Activated CD4-positive, alpha-beta T cell treated with anti-CD3 and anti-CD28 coated beads, Interleukin-2, Interleukin-6, amounts not matched to agents 100 ng/mL and 50 ng/mL, durations not matched to agents 16 hours and 8 hours (primary cell): ENCODE measurements at places on chromosomes 11 and 22.
A peak's percentile ranks its signal among the peaks of the same experiment; 100 is the strongest.

- no peak for DNase-seq
Measured at GRCh38 chr11:47248304-47248663, 330 bp downstream of the ACP2 start.

DNA sequence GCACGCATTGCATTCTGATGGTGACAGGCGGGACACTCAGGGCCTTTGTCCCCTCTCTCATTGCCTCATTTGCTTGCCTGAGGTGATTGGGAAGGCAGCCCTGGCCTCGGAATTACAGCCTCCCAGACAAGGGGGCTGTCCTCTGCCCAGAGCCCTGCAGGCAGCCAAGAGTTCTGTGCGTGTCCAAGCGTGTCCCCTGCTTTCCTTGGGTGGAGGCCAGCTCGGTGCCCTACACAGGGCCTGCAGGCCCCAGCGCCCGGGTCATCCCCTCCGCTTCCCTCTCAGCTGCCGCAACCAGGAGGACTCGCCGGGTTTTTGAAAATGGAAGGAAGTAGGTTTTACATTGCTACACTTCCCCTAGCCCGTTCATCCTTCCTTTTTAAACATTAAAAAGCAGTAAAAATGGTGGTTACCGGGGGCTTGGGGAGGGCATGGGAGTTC, 1.9 kb downstream of the GRAMD4 start:
- no peak for DNase-seq

GRCh38 chr11:118211006-118211405, 13.8 kb downstream of the JAML start:
- DNase-seq, result no peak

- DNase-seq, result no peak
Measured at GRCh38 chr11:60835534-60835846, 6.4 kb upstream of the CCDC86 start.

- DNase-seq, result no peak
Measured at GRCh38 chr11:93279851-93280347, 50.6 kb upstream of the DEUP1 start.

GRCh38 chr11:133107136-133107535, 425.2 kb downstream of the OPCML start:
- DNase-seq, result no peak

- no peak for DNase-seq
Measured at GRCh38 chr22:34914846-34915245, 151.1 kb upstream of the ISX start.

GRCh38 chr11:32374261-32374711, 61.1 kb downstream of the WT1 start:
- DNase-seq, result peak; percentile 77

- no peak for DNase-seq
Measured at GRCh38 chr22:20254975-20255946, 12.9 kb downstream of the RTN4R start.

DNA sequence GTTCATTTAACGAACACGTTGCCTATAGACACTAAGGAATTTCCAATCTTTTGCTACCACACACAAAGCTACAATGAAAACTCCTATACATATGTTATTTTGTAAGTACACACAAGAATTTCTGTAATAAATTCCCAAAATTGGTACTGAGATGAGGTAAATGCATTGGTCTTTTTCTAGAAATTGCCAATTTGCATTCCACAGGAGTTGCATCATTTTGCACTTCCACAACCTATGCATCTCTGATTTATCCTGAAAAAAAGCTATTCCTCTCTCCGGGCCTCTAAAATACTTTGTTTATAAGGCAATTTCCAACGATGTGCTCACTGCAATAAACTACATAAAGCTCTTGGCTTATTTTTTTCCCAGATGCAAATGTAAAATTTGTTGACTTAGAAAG, 24.9 kb downstream of the IMMP1L start:
- no peak for DNase-seq

DNA sequence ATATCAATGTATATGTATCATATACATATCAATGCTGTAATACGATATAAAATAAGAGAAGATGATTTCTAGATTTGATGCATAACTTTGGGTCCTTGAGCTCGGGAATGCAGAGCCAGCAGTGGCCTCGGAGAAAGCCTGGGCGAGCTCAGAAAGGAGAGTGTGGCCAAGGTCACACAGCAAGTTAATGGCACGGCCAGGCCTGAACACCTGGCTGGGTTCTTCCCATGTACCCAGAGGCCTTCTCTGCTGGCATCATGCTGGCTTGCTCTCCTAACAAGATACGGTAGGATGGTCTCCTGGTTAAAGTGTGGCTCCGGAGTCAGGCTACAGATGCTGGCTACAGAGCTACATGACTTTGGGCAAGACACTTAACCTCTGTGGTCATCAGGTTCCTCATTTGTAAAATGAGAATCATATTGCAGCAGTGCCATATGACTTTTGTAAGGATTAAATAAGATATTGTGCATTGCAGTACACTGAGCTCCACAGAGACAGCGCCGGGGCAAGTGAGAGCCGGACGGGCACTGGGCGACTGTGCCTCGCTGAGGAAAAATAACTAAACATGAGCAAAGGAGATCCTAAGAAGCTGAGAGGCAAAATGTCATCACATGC, 29.9 kb downstream of the TPST2 start:
- no peak for DNase-seq

DNA sequence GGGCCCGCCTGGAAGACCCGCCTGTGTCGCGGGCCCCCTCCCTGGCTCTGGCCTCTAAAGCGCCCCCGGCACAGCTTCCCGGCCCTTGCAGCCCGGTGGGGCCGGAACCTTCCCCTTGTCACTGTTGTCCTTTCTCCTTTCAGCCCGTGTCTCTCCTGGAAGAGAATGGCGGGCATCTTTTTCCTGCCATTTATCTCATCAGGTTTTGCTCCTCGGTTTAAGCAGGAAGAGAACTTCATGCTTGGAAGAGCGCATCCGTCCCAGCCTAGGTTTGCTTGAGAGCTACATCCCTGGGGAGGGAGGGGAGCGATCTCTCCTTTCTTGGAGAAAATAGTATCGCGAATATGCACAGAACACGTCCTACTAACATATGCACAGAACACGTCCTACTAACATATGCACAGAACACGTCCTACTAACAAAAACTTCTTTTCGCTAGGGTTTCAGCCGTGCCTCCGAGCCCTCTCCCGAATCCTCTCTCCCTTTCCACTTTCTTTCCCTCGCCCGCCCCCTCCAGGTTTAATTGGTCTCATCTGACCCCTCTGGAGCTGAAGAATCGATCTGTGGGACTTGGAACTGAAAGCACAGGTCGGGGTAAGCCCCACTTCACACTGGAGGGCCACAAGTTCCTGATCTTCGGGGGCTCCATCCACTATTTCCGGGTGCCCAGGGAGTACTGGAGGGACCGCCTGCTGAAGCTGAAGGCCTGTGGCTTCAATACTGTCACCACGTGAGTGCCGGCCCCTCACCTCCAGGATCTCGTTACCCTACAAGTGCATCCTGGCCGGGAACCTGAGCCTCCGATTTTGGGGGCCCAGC, 1.2 kb downstream of the GLB1L3 start:
- DNase-seq, result no peak

DNA sequence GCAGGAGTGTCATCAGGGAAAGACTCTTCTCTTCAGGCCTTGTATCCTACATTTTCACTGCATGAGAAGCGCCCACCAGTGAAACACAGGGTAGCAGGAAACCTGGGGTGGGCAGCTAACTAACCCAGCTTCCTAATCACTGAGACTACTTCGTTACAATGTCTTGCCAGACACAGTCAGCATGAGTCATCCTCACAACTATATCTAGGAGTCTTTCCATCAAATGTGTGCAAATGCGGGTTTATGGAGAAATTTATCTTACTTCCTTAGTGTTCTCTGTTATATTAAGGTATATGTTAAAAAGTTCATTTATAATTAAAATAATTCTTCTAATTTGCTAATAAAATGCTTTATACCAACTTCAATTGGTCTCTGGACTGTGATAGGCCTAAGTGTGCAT, 79.9 kb upstream of the RAB1B start:
- DNase-seq, result no peak

DNA sequence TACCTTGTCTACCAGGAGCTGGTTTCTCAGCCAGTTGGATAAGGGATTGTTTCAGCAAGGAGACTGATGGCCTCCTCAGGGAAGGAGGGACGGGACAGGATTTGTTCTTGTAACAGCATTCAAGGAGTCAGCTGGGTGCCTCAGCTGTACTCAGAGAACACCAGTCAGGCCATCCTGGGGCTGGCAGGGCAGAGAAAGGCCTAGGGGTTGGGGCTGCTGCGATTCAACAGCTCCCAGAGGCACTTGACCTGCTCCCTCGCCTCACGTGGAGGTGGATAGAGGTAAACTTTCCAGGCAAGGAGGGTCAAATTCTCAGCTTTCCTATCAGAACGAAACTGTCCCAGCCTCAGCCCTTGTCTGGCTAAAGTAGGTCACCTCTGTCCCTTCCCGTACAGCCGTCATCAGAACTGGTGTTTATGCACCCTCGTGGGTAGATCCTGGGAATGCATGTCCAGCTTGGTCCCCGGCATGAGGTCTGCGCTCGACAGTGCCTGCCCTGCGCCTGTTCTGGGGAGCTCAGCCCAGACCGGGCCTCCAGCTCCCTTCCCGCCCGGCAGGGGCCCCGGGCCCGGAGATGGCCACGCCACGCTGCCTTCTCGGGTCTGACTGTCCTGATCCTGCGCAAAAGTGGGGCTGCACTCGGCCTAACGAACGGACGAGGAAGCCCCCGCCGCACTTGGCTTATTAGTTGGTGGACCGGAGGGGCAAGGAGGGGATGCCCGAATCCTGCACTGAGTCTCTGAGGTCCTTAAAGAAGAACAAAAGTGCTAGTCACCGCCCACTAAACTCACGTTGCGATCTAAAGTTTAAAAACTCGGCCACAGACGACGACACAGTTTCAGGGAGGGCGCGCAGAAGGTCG, 762 bp upstream of the CCDC134 start:
- DNase-seq, result peak; percentile 19

GRCh38 chr11:74204701-74205100, 33.6 kb downstream of the PPME1 start:
- DNase-seq, result peak; percentile 9

DNA sequence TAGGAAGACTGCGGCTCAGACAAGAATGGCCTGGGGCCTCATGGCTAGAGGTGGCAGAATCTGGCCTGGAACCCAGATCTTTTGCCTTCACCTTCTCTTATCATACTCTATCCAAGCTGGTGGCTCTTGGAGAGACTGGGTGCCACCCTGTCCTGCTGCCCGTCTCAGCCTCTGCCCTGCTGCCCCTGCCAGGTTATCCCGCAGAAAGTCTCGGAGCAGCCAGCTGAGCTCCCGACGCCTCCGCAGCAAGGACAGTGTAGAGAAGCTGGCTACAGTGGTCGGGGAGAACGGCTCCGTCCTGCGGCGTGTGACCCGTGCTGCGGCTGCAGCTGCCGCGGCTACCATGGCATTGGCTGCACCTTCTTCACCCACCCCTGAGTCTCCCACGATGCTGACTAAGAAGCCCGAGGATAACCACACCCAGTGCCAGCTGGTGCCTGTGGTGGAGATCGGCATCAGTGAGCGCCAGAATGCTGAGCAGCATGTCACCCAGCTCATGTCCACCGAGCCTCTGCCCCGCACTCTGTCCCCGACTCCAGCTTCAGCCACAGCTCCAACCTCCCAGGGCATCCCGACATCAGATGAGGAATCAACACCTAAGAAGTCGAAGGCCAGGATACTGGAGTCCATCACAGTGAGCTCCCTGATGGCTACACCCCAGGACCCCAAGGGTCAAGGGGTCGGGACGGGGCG, 5.9 kb downstream of the INCENP start:
- no peak for DNase-seq

DNA sequence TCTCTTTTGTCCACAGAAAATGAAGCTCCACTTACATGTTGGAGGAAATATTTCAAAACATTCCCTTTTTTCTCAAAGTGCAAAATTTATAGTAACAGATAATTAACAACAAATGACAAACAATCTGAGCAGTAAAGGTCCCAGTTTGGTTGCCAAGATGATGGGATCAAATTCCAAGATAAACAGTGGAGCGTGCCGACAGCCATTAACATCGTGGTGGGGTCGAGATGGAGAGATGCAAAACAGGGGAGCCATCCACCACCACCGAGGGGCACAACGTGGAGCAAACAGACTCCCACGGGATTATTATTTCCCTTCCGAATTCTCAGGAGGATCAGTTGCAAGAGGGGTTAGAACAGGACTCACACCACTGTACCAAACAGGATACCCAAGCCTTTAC, 17.2 kb downstream of the MPPED2 start:
- DNase-seq, result no peak

DNA sequence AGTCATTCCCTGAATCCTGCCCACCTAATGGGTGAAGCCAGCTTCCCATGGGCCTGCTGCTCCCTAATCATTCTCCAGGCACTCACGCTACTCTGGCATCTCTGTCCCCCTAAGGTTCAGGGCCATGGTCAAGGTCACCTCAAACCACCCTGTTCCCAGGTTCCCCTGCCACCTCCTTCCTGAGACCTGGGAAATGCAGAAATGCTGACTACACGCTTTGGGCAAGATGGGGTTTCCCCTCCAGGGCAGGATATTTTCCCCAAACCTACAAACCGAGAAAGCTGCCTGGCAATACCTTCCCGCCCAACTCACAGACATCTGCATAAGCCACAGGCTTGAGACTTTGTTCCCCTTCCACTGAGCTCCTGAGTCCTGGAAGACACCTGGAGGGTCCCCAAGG, 97.6 kb downstream of the FEZ1 start:
- no peak for DNase-seq

DNA sequence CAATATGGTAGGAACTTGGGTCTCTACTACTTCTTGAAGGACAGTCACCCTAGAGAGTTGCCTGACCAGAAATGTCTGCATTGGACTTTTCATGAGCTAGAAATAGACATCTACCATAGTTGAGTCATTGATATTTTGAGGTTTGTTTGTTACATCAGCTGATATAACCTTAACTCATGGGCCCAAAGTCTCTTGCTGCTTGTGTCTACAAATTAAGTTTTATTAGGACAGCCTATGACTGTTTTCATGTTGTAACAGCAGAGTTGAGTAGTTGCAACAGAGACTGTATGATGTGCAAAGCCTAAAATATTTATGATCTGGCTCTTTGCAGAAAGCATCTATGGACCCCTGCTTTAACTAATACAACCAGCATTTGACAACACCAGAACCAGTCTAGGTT, 155.3 kb downstream of the MIAT start:
- no peak for DNase-seq

GRCh38 chr11:116563028-116563711, 209.6 kb downstream of the BUD13 start:
- DNase-seq, result no peak

DNA sequence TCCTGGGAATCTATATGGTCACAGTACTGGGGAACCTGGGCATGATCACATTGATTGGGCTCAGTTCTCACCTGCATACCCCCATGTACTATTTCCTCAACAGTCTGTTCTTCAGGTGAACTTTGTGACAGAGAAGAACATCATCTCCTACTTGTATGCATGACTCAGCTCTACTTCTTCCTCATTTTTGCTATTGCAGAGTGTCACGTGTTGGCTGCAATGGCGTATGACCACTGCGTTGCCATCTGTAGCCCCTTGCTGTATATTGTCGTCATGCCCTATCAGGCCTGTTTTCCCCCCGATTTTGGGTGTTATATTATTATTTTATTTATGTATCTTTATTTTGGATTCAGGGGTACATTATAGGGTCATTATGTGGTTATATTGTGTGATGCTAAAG, 2.4 kb upstream of the OR8G1 start:
- DNase-seq, result no peak

- DNase-seq, result peak; percentile 86
Measured at GRCh38 chr11:44596525-44597276, 31.2 kb downstream of the CD82 start.
